Activated T-cell treated with anti-CD3 and anti-CD28 coated beads, Interleukin-2, amount 50 U/mL, for 48 hours (primary cell): ENCODE measurements at places on chromosomes 1 and 21.
A peak's percentile ranks its signal among the peaks of the same experiment; 100 is the strongest.

DNA sequence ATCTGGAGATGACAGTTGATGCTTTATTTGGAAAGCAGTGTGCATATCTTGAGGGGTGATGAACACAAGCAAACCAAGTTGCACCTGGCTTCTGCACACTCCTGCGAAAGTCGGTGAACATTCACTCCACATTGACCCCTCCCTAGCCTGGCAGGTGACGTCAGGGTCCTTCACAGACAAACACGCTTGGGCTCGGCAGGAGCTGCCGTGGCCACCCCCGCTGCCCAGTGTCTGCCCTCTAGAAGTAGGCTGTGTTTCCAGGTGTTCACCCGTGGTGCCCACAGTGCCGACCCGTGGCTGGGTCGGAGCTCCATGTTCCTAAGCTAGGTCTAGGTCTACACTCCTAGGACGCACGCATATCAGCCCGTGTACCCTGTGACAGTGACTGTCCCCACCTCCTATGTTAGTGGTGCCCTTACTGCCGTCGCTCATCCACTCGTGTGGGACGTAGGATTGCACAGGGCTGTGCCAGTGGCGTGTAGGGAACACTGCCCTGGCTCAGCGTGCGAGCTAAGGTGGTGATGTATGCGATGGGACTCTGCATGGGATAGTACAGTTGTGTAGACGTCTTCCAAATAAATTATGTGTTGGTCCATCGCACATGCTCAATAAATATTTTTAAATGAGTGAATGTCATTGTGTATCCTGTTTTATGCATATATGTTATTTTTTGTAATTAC lies 29.0 kb downstream of the PRMT2 start:
- DNase-seq, result no peak

DNA sequence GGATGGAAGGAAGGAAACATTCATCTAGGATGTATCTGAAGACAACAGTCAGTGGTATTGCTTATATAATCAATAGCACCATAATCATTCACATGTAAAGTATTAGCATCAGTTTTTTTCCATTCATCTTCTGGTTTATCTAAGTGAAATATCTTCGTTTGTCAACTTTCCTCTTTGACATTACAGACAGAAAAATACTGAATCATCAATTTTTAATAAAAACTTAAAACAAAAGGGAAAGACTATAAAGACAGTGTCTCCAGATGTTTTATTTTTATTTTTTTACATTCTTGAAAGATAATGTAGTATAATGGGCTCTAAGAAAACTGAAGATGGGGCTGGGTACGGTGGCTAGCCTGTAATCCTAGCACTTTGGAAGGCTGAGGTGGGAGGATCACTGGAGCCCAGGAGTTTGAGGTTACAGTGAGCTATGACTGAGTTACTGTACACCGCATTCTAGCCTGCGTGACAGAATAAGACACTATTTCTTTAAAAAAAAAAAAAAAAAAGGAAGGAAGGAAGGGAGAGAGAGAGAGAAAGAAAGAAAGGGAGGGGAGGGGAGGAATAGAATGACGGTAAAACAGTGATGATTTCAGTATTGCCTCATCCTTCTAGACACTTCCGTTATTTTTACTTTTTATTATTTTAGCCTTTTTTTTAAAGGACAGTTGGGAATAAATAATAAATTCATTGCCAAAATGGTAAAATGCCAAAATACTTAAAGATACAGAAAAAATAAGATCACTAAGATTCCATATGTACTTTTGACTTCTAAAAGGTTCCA lies 89.5 kb downstream of the NRIP1 start:
- no peak for DNase-seq

DNA sequence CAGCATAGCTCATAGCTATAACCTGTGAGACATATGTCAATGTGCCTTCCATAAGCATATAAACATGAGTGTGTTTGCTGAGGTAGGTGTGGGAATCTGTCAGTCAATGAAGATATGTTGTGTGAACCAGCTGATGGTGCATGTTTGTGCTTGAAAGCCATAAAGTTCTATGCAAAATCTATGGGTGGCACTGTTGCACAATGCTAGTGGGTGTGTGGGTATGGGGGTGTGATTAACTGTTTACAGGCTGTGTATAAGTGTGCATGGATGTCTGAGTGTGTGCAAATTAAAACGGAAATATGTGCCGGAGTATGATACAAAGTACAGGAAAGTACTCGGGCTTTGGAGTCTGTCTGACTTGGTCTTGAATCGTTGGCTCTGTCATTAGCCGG lies 1.0 kb upstream of the ATP2B4 start:
- peak; percentile 58 for DNase-seq

- DNase-seq, result peak; percentile 65
Observed at GRCh38 chr1:47444562-47445465, 7.0 kb downstream of the FOXD2 start.

DNA sequence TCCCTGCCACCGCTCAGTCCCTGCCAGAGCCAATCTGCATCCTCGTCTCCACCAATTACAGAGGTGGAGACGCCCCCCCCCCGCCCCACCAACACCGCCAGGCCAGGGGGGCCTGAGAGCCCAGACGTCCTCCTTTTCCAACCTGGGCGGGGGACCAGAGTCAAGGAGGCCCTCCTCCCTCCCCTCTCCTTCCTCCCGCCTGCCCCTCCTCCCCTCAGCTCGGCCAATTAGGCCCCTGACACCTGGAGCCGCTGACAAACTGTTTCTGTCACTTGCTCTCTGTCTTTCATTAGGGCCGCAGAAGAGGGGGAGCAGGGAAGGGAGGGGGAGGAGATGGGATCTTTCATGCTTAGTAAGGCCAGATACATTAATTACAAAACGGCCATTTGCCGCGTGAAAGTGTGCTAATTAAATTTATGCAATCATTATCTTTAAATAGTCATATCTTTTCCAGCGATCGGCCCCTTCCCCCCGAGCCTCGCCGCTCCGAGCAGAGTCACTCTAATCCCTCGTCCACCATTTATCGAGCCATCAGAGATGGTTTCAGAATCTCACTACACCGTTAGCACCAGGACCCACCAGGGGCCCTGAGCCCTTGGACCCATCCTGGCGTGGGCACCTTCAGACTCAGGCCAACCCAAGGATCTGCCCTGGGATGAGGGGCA lies 94.7 kb downstream of the PAX7 start:
- DNase-seq, result no peak

DNA sequence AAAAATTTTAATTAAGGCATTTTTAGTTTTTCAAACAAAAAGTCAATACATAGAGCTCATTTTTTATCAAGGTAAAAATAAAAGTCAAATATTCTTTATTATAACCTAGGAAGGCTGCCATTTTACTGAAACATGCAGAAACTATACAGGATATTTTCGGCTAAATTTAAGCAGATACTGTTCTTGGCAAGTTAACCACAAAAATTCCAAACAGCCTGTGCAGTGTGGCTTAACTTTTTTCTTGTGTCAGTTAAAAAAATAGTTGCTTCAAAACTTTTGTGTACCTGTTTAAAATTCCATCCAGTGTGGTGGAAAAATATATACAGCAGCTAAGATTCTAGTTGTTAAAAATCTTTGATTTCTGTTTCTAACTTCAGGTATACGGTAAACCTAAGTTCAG lies 135.0 kb downstream of the ATP5PO start:
- no peak for DNase-seq

- DNase-seq, result no peak
Observed at GRCh38 chr1:162823771-162824525, 33.4 kb downstream of the HSD17B7 start.

DNA sequence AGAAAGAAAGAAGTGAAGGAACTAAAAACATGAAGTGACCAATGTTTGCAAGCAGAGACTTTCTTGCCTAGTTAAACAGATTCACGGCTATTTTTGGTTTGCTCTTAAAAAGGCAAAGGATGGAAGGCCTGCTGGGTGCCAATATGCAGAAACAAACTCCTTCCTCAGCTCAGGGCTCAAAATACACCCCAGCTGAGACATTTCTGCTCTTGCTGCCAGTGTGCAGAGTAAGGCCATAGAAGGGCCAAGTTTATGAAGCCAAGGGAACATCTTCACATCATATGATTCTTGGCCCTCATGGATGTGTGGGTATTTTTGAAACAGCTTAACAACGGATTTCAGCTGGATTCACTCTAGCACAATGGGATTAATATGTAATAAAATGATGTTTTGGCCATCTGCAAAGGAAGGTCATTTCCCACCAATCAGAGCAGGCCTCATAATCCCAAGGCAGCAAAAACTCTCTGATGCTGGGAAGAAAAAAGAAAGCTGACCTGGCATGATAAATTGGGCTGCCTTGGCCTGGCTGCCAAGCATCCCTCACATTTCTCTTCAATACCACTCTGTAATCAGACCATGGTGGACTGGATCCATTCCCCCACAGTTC lies 70.7 kb downstream of the CAPZB start:
- no peak for DNase-seq

GRCh38 chr1:2804628-2805351 lies 3.3 kb upstream of the TTC34 start:
- DNase-seq, result no peak

- no peak for DNase-seq
Observed at GRCh38 chr1:200022239-200022804, 5.2 kb upstream of the NR5A2 start.

GRCh38 chr1:33089457-33089856 lies 8.5 kb downstream of the AZIN2 start:
- DNase-seq, result no peak

DNA sequence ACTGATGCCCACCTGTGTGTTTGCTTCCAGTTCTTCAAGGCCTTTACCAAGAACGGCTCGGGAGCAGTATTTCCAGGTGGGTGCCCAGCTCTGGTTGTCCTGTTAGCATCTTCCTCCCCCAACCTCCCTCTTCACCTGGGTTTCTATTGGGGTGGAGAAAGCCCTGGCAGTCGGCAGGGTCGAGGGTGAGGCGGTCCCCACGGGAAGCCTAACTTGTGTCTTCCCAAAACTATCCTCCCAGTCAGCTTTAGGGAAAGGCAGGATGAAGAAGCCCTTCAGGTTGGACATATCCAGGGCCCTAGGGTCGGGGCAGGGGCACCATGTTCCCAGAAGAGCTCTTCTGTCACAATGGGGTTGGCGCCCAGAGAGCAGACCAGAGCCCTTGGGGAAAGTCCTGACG lies 20.6 kb downstream of the QSOX1 start:
- DNase-seq, result no peak

DNA sequence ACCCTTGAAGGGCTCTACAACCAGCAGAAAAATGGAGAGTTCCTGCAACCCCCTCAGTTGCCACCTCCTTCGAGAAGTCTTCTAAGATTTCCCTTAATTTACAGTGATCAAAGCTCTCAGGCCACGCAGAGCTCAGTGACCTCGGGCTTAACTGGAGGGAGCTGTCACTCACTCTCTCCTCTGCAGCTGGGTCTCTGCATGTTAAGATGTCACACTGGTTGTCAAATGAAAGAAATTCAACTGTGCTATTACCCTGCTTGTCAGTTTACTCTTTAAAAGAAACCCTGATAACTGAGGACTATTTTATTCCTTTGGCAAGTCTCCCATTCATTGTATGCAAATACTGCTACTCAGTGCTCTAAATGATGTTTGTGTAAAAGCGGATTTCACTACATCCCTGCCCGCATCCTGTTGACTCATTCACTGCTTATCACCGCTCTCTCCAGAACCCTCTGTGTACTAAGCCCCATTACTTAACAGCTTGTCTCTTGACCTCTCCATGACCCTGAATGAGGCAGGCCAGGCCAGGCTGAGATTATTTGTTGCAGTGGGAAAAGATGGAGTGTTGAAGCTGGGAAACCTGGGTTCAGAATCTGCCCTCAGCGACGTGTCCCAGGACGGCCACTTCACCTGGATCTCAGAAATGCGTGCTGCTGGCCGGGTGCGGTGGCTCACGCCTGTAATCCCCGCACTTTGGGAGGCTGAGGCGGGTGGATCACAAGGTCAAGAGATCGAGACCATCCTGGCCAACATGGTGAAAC lies 13.7 kb downstream of the DHRS3 start:
- peak; percentile 71 for DNase-seq

DNA sequence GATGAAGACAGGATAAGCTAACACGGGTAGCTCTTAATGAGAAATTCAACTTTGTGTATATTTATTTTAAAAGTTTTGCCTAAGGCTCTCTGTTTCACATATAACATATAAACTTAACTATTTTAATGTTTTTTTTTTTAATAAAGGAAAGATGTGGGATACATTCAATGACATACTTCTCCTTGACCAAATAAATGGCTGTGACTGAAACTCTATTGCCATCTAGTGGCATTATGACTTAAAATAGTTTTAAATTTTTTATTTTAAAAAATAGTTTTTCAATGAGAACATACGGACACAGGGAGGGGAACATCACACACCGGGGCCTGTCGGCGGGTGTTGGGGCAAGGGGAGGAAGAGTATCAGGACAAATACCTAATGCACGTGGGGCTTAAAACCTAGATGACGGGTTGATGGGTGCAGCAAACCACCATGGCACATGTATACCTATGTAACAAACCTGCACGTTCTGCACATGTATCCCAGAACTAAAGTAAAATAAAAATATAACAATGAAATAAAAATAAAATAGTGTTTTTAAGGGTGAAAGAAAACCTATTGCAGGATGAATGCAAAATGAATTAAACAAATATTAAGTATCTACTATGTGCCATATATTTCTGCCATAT lies 83.4 kb downstream of the LYST start:
- no peak for DNase-seq

DNA sequence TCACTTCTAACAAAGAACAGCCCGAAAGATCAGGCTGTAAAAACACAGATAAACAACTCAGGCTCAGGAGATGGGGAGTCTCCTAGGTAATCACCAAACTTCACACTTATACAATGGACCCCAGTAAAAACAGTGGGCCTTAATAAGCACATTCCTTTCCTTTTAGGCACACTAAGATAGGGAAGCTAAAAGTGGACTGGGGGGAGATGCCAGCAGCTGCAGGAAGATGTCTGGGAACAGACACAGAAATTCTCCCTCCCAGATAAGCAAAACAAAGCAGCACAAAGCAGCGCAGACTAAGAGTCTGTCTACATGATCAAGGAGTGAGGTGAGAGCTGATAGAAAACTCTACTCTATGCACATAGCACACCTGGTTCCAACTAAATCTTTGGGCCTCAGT lies 29.0 kb upstream of the CTBS start:
- no peak for DNase-seq

DNA sequence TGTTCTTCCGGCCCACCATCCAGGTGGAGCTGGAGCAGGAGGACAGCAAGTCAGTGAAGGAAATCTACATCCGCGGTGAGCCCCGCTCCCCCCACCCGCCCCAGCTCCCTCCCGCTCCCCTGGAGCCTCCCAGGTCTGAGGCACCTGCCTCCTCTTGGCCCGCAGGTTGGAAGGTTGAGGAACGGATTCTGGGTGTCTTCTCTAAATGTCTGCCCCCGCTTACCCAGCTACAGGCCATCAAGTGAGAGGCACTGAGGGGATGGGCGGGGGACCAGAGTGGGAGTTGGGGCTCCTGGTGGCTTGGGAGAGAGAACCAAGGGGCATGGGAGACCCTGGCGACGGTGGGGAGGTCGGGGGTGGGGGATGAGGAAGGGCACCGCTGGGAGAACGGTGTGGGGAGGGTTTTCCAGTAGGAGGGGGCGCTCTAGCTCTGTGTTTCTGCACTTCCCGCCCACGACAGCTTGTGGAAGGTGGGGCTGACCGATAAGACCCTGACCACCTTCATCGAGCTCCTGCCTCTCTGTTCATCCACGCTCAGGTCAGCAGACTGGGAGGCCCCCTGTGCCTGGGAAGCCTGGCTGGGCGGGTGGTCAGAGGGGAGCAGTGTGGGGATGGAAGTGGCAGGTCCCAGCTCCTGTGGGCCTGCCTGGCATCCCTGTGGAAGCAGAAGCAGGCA lies 4.2 kb downstream of the LRRC71 start:
- no peak for DNase-seq

- DNase-seq, result no peak
Observed at GRCh38 chr1:22053861-22054770, 1.6 kb downstream of the CDC42 start.

GRCh38 chr1:145961425-145962156 lies 2.8 kb downstream of the ANKRD34A start:
- DNase-seq, result peak; percentile 82
